ENCODE measurements at places on chromosomes 2 and 18. TPM values are rescaled to one million over a fixed set of nuclear protein-coding genes. Genes with fewer than 3 reads are reported as not detected.

The CD226 gene
- 162 TPM for total RNA-seq

- peak; percentile 50 for DNase-seq
These were observed 175.1 kb downstream of the ZFP36L2 start for GRCh38 chr2:43051338-43051737.

The TRIM54 gene
- total RNA-seq = 0.21 TPM

DNA sequence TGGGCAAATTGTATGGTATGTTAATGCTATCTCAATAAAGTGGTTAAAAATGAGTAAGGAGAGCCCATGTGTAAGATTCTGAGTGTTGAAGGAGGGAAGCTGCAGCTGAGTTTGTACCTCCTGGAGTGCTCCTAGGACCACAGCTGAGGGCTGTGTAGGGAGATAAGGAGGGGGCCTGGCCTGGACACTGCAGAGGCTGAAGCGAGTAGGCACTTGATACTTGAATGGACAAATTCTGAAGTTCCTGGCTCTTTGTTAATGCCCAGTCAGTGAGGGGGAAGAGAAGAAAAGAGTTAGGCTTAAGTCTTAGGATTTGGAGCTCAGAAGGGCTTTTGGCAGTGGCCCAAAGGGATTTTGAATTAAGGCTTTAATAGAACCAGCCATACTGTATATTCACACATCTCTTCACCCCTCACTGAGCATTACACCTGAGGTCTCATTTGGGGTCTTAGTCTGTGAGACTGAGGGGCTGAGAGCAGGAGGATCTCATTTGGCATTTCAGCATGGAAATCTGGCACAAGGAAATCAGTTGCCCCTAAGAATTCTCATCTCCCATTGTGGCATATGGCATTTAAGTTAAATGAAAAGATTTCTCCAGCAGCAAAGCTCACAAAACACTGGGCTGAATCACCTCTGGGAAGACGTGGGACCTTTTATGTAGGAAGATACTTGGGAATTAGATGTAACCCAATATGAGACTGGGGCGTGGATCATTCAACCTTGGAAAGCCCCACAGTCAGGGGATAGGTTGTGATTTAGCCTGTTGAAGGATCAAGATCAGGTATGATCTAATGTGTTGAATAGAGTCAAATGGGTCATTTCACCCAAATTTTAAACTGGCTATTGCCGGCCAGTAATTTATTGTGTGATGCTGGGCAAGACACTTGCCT lies 46.8 kb downstream of the LIPG start:
- no peak for DNase-seq

The CEBPZOS gene
- total RNA-seq = 37.0 TPM

GRCh38 chr2:235009081-235009480 lies 57.3 kb downstream of the SH3BP4 start:
- no peak for DNase-seq

GRCh38 chr18:23716966-23717365 lies 27.7 kb downstream of the LAMA3 start:
- DNase-seq = no peak

DNA sequence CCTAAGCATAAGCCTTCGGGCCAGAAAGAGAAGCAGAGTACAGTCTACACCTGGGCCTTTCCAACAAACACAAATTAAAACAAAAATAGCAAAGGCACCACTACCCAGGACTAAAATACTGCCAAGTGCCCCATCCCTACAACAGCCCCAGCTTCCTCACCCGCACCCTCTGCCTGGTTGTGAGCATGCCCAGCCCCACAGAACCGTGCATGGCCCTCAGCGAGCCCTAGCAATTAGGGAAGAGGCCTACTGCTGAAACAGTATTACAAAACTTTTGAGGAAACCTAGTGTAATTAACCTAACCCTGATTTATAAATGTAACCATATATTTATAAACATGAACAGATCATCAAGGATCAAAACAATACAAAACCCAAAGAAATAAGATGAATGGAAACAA lies 44.2 kb downstream of the FARSB start:
- DNase-seq = no peak

The MPV17 gene
- 75.2 TPM for total RNA-seq

DNA sequence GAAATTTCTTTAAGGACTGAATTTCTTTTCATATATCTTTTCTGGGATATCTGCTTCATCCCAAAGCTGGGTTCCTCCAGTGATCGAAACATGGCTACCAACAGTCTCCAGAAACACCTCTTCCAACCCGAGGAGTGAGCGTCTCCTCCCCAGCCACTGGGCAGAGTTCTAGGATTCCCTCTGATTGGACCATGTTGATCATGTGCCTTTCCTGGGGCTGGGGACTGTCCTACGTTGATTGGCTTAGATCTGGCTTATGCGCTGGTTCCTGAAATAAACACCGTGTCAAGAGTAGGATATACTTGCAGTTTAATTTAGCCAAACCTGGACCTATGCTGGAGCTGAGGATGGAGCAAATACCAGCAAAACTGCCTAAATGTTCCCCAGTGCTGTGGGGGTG lies 55.5 kb upstream of the SLC16A14 start:
- DNase-seq = no peak

The ZDBF2 gene
- 2.1 TPM for total RNA-seq

GRCh38 chr2:40436093-40436475 lies 15.8 kb downstream of the SLC8A1 start:
- DNase-seq = no peak

DNA sequence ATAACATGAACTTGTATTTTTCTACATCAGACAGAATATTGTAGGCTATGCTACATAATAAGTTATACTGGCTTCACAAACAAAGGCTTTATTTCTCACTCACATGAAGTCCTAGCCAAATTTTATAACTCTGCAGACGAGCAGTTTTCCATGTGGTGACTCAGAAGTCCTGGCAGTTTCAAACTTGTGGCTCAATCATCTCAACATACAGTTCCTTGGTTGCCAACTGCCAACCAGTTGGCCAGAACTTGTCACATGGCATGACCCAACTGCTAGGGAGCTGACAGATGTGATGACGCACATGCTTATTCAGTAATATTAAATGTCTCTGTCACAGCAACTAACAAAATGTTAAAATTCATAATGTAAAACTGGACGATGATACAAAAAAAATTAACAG lies 63.8 kb upstream of the ZC3H15 start:
- DNase-seq = no peak

DNA sequence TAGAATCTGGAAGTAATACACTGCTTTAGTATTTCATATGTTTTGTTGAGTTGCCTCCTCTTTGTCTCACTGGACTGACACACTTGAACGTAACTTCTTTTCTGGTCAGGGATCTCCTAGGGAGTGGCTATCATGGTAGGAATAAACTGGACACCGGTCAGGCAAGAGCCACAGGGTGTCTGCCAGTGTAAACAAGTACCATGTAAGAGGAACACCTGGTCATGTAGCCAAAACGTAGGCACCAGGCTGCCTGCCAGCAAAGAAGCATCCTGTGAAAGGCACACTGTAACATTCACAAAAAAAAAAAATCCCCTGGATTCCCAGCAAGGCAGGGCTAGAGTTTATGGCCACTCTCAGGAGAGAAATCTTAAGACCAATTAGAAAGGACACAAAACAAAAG lies 372.8 kb upstream of the RND3 start:
- no peak for DNase-seq

DNA sequence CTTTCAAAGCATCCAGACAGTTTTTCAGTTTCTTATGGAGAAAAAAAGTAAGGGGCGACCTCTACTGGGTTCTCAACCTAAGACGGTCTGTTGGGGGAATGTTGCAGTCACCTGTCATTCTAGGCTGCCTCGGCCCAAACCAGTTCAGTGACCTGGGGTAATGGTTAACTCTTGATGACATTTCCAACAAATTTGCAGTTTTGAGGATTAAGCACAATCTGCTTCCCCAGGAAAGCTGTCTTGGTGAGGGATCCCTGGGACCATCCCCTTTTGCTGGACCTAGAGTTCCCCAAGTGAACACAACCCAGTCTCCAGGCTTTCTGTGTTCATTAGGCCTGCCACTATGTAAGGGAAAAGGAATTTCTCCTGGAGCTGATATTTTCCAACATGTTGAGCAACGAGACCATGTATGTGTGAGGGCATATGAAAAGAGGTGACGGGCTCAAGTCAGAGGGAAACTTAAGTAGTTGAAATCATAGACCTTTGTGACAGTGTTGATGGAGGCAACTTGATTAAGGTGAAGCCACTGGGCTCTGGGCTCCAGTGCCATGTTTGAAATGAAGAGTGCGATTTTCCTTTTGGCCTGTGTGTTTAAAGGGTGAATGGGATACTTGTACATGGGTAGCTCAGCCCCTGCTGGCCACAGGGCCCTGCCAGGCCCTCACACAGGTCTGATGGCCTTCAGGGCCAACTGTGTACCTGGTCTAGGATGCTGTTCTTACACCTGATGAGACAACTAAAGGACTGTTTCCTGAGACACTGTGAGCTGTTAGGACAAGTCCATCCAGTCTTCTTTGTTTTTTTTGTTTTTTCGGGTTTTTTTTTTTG lies 27.0 kb downstream of the FOSL2 start:
- DNase-seq = no peak

The CD28 gene
- total RNA-seq = 0.54 TPM

- no peak for DNase-seq
These were observed 1.3 kb downstream of the LRRTM4 start for GRCh38 chr2:77520641-77521547.

GRCh38 chr18:45551142-45551815 lies 64.0 kb upstream of the SLC14A2 start:
- no peak for DNase-seq

GRCh38 chr2:54422072-54422581 lies 34.0 kb upstream of the SPTBN1 start:
- DNase-seq = peak; percentile 59

The TUBB8B gene
- total RNA-seq = not detected

DNA sequence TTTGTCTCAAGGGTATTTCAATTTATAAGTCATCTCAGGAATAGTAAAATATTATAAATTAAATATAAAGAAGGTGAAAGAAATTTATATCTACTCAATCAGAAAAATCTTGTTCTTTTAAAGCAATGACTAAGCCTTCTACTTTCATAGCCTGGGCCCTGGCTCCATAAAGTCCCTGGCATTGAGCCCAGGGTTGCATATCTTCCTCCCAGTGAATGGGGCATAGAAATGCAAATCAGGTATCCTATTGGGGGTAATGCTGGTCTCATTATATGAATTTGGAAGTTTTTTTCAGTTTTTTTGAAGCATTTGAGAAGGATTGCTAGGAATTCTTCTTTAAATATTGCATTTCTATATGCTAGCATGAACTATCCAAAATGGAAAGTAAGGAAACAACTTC lies 73.9 kb upstream of the MC2R start:
- DNase-seq = no peak

- DNase-seq = no peak
These were observed 39.6 kb downstream of the LHCGR start for GRCh38 chr2:48715956-48716355.

- DNase-seq = no peak
These were observed 144.2 kb upstream of the DLGAP1 start for GRCh38 chr18:4599312-4599711.

The CEP192 gene
- total RNA-seq = 43.4 TPM

The CCDC85A gene
- not detected for total RNA-seq

The KCNF1 gene
- total RNA-seq = not detected

GRCh38 chr2:27076323-27076722 lies 2.1 kb upstream of the EMILIN1 start:
- no peak for DNase-seq
